8988T (cell line): ENCODE measurements at places on chromosomes 11 and 22.

GRCh38 chr11:36376888-36377758 lies 81.0 kb downstream of the PRR5L start:
- DNase-seq = peak; percentile 64

GRCh38 chr11:19651028-19651427 lies 61.6 kb upstream of the NAV2 start:
- no peak for DNase-seq

DNA sequence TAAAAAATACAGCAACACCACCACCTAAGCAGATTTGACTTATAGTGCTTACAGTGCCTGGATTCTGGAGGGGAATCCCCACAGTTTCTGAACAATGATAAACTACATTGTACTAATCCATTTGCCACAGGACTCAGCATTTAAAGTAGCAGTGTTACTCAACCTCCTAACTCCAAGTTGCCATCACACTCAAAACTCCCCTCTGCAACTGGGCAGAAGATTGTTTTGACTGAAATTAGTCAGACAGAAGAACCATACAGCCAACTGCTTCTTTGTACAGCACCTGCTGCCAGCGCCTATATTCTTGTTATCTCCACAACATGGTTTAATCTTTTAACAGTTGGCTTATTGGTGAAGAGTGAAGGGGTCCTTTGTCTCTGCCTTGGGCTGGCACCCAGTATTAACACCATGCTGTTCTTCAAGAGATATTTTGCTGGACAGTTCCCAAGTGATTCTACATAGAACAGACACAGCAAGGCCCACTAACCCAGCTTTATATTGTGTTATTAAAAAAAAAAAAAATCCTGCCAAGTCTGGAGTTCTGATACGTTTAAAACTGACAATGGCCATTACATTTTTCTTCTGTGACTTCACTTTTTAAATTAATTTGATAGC lies 273.2 kb downstream of the DCDC1 start:
- no peak for DNase-seq

DNA sequence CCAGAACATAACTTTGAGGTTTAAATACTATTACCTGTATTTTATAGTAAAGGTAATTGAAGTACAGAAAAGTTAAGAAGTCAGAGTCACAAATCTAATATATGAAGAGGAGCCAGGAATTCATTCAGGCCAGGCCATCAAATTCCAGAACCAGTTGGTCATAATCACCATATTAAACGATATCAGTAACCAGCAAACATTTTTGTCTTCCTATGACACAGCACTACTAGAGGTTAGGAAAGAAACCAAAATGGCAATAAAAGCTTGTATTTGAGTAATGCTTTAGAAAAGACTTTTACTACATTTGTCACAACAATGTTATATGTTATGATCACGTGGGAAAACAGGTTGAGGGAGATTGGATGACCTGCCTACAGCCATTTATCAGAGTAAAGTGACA lies 62.2 kb downstream of the DKK3 start:
- DNase-seq = no peak

DNA sequence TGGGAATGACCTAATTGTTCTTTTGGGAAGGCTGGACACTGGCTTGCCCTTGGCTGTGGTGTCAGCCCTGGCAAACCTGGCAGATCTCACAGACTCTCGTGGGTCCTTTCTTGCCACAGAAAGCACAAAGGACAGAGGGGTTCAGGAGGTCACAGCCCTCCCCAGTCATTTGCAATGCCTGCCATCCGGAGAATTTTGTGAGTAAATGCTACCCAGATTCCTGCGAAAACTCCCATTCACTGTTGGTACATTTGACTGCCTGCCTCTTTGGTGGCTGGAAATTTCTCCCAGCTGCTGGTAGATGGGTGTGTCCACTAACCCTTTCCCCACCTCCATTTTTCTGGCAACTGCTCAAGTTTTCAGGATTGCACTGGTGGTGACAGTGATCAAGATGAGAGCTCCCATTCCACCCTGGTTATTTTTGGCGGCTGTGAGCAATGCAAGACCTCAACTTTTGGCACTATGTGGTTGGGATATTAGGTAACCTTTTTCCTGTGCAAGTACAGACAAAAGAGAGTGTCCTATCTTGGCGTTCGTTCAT lies 155.7 kb downstream of the NAV2 start:
- DNase-seq = no peak

- no peak for DNase-seq
These were observed 4.4 kb upstream of the CNTF start for GRCh38 chr11:58617976-58618557.

- DNase-seq = no peak
These were observed 35.4 kb downstream of the PISD start for GRCh38 chr22:31626427-31627150.

DNA sequence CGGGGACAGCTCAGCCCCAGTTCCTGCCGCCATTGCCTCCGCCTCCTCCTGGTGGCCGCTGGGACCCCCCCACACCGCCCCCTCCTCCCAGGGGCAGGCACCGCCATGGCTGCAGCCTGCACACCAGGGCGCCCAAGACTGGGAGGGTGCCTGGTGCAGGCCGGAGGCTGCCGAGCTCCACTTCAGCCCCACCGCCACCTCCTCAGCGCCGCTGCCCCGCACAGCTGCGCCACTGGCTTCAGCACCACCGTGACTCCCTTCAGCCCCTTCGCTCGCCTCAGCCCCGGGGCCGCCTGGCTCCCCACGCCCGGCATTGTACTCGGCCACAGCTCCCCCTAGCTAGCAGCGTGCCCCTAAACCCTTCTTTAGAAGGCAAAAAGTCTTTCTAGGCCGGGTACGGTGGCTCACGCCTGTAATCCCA lies 131.1 kb downstream of the CRYBB2 start:
- DNase-seq = no peak

- DNase-seq = no peak
These were observed 31.2 kb upstream of the ATXN10 start for GRCh38 chr22:45640291-45640940.

DNA sequence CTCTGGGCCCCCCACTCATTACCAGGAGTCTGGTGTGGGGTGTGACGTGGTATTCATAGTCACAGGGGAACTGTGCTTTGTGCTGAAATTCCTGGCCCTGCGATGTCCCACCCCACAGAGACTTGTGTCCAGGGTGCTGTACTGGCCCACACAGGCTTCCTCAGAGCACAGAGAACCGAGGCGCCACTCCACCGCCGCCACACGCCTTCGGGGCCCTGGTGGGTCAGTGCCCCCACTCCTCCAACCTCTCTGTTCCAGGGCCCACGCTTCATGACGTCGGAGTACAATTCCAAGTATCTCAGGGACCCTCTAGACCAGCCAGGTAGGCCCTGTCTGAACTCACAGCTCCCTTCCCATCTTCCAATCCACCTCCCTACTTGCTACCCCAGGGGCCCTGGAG lies 23.5 kb upstream of the LRRC10B start:
- no peak for DNase-seq

GRCh38 chr11:116061322-116061721 lies 557.1 kb upstream of the CADM1 start:
- no peak for DNase-seq

DNA sequence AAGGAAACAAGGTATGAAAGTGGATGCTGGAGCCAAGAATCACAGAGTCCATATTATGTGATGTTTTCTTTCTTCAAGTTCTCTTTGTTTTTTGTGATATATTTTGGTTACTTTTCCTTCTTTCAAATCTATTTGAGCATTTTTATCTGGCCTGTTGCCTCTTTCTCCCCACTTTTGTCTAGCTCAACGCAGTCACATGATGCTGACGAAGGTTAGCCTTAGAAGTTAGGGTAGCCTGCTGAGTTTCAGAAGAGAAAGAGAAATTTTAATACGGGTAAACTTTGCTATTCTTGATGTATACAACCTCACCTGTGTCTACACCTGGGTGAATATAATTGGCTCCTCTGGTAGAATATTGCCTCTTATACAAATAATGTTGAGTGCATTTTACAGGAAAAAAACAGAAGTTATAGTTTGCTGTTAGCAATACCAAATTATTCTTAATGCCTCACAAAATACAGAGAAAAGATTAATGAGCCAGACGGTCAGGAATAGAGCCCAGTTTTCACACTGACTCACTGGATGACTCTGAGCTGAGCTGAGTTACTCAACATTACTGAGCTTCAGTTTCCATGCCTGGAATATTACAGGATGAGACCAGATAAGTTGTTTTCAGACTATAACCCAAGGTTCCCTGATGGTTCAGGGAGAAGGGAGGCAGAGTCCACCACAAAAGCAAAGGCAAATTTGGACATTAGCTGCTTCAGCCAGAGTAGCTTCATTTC lies 161.6 kb upstream of the BDNF start:
- no peak for DNase-seq

- no peak for DNase-seq
These were observed 127.0 kb upstream of the SERPIND1 start for GRCh38 chr22:20646906-20647305.

DNA sequence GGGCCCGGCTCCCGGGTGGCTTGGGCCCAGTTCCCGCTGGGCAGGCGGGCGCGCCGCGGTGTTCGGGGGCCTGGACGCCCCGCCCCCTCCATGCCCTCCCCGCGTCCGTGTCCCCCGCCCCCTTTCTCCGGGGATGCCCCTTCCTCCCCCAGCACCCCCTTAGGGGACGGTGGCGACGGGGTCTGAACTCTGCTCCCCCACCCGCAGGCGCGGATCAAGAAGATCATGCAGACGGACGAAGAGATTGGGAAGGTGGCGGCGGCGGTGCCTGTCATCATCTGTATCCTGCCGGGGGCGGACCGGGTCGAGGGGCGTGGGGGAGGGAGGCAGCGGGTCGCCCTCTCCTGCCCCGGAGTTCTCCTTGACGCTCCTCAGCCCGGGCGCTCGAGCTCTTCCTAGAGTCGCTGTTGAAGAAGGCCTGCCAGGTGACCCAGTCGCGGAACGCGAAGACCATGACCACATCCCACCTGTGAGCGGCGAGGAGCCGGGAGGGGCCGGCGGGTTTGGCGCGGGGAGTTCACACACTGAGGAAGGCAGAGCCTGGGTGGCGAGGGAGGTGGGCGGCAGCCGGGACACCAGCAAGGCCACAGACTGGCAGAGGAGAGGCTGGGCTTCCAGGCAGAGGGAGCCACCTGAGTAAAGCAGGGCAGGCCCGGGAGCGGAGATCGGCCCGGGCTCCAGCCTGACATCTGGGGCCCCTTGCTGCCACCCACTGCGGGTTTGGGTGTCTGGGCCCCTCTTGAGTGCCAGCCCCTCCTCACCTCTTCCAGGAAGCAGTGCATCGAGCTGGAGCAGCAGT lies 546 bp downstream of the DRAP1 start:
- no peak for DNase-seq

DNA sequence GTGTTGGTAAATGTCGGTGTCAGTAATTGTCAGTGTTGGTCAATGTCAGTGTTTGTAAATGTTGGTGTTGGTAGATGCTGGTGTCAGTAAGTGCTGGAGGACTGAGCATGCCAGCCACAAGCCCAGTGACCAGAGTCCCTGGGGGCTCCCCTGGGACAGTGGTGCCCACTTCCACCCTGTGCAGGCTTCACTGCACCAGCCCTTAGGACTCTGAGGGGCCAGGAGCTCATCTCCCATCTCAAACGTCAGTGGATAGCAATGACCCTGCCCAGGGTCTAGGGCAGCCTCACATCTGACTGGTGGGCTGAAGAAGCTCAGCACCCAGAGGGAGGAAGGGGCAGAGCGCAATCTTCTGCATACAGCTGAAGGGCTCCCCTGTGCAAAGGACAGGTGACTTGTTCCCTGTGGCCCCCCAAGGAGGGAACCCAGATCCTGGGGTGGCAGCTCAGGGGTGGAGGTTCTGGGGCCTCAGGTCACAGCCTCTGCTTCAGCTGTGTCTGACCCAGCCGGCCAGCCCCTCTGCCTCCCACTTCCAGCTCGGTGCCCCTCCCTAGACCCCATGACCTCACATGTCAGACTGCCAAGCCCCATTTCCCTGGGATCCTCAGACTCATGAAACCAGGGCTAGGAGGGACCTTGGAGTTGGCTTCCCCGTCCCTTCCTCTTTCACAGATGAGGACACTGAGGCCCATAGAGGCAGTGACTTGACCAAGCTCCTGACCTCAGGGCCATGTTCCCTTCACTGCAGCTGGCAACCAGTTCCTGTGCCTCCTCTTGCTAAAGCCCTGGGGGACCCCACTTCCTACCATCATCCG lies 138.4 kb downstream of the CRYBB2 start:
- DNase-seq = no peak

- peak; percentile 1 for DNase-seq
These were observed 16.2 kb downstream of the CAPN5 start for GRCh38 chr11:77082838-77083565.

- no peak for DNase-seq
These were observed 45.9 kb upstream of the ARHGAP32 start for GRCh38 chr11:129237880-129238638.

- no peak for DNase-seq
These were observed 382.6 kb downstream of the OPCML start for GRCh38 chr11:133149698-133150097.

DNA sequence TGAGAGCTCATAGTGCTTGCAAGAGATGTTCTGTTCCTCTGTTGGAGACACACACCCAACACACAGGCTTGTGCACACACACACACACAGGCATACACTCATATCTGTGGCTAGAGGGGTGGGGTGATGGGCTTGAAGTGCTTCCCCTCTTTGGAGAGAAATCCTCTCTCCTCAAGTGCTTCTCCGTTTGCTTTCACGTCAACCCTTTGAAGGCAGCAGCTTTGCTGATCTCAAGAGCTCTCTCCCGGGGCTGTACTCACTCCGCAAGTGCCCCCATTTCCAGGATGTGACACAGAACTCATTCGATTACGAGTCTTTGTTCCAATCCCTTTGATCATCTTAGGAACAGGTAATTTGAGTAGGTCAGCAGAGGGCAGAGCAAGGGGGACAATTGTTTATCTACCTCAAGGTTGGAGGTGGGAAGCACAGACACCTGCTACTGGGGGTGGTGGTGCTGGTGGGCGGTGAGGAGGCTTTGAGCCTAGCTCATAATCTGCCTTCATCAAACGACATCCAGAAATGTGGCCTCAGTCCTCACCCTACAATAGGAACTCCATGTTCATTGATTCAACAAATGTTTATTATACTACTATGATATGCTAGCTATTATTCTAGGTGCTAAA lies 529.8 kb upstream of the CADM1 start:
- no peak for DNase-seq

DNA sequence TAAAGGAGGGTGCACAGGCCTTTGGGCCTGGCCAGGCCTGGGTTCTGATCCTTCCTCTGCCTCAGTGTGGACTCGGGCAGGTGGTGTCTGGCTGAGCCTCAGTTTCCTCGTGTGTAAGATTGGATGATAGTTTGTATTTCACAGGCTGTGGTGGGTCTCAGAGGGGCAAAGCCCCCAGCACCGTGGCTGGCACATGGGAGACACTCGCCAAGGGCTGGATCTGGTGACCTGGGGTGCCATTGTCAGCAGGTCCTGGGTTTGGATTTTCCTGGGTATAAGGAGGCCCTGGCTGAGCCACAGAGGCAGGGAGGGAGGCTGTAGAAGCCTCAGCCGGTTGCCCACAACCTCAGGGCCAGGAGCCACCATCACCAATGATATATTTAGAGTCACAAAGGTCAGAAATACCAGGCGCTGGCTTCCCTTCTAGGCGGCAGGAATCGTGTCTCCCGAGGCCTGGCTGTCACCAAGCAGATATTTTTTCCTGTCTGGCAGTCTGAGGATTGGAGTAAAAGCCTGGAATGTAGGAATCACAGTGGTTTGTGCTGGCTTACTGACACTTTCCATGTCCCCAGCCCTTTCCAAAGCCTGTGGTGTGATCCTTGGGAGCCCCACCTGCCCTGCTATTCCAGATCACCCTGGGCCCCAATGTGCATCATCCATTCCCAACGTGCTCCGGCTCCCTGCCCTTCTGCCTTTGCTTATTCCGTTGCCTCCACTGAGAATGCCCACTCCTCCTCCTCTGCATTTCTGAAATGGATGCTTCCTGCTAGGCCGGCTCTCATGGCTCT lies 15.6 kb downstream of the KCNC1 start:
- no peak for DNase-seq
